ENCODE measurements at places on chromosomes 3 and 15.

GRCh38 chr3:141763088-141763750 is at the start of gene GRK7:
Gene GRK7, plus strand, starts transcription at chr3:141763408. Its CDS starts 14,877 bp downstream, at chr3:141778285.
- no peak for DNase-seq

DNA sequence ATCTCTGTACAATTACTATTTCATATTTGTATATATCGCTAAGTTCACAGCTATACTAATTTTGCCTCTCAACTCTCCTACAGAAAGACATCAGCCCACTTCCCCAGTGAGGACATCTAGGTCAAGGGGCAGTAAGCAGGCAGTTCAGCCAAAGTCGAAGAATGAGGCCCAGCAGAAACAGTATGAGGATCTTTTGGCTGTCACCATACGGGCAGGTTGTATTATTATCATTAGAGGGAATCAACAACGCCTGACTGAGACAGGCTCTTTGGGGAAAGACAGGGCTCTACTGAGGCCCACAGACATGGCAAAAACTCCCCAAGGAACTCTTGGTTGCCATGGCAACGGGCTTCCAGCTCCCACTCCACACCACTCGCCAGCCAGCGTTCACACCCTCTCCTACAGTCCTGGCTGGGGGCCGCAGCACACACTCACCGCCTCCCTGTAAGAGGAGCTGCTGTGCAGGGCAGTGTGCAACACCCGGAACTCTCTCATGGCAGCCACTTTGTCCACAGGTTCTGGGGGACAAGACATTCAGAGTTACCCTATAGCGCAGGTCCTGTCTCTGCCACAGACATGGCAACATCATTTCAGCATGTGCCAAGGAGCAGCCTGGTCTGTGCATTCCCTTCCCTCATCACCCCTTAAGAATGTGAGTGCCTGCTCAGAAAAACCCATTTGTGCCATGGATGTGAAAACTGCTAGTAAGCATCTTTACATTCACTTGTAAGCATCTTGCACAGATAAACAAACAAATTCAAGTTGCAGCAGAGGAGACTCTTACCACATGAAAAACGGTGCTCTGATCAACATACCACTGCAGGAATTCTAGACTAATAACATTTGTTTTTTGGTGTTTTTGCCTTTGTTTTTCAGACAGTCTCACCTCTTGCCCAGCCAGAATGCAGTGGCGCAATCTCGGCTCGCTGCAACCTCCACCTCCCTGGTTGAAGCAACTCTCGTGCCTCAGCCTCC is 8.8 kb downstream of the UBL7 start:
- no peak for DNase-seq

GRCh38 chr3:100536093-100536492 is 43.7 kb downstream of the TMEM45A start:
- DNase-seq = no peak

- peak; percentile 60 for DNase-seq
These were observed 917 bp downstream of the LNP1 start for GRCh38 chr3:100402256-100402655.

DNA sequence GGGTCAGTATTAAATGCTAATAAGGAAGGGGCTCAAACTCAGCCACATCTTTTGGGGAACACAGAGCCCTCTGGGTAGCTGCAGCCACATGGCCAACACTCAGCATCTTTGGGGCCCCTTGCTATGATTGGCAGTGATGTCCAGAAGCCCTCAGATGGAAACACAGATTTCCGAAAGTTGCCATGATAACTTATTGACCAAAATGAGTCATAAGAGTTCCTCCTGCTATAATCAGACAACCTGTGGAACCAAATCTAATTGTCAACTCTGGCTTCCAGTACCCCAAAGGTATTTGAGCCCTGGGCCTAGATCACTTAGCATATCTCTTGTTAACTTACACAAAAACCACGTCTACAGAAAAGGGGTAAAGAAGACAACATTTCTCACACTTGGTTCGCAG is 392.2 kb downstream of the KCNH8 start:
- no peak for DNase-seq

DNA sequence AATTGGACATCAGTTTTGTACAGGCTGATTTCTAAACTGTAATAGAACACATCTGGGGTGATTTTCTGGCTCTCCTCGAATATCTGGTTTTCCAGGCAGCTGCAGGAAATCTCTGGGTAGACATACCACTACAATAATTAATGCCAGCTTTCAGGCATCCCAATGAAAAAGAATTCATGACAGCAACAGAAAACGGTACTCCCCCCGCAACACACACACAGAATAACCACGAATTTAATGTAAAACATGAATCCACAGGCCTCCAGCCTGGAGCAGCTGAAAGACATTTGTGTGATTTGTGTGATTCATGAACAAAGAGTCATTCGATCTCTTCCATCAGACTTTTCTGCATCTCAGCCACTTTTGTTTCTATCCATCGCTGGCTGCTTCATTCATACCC is 262.2 kb downstream of the MAGI1 start:
- peak; percentile 97 for DNase-seq

GRCh38 chr15:25182736-25183445 is 228.1 kb downstream of the SNRPN start:
- no peak for DNase-seq

- peak; percentile 53 for DNase-seq
These were observed 377.9 kb downstream of the GAP43 start for GRCh38 chr3:116001151-116001621.

DNA sequence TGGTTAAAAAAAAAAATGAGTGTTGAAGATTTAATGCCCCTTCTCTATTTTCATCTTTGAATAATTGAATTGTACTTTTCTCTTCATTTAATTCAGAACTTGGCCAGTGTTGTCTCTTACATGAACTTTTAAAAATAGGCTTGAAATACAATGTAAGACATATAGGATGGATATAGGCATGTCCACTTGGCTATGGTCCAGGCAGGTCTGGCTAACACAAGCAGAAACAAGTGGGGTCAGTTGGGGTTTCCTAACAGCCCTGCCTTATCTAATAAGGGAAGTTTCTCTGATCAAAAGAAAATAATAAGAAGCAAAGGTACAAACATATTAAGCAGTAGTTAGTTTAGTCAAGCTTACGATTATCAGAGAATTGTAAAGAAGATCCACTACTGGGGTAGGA is 19.1 kb upstream of the PAK6 start:
- DNase-seq = no peak

- no peak for DNase-seq
These were observed 25.3 kb downstream of the BFSP2 start for GRCh38 chr3:133424937-133425869.

- DNase-seq = no peak
These were observed 15.2 kb upstream of the ICE2 start for GRCh38 chr15:60494108-60494507.
